ENCODE measurements at places on chromosomes 3 and 15.

DNA sequence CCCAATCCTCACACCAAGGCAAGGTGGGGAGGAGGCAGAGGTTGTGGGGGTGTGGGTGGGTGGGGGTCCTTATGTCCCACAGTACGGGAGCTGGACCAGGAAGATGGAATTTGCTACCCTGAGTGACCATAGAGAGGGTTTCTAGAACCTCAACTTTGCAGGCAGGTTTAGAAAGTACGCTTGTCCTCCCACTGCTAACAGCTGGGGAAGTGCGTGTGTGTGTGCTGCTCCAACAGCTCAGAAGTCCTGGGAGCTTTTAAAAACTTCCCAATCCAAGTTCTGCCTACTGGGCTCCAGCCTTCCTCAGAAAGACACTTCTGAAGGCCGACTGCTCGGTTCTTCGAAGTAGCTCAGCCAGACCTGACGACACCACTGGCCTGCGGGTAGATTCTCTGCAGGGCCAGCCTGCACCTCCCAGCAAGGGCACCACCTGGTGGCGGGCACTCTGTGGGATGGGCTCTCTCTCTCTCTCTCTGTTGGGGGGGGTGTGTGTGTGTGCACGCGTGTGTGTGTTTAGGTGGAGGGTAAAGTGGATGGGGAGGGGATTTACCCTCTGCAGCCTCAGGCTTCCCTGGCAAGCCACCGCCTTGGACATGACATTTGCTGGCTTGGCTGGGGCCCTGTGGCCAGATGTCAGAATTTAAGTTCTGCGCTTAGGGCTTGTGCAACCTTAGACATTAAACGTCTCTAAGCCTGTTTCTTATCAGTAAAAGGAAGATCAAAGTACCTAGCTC is 15.6 kb downstream of the TMEM158 start:
- peak; percentile 74 for DNase-seq

- no peak for DNase-seq
Measured at GRCh38 chr3:194245975-194246561, 105.1 kb downstream of the CPN2 start.

- no peak for DNase-seq
Measured at GRCh38 chr15:43531018-43531670, 13.7 kb downstream of the MAP1A start.

GRCh38 chr3:172135820-172136219 is 96.4 kb downstream of the FNDC3B start:
- DNase-seq = no peak

- no peak for DNase-seq
Measured at GRCh38 chr3:184261854-184262763, 756 bp upstream of the CAMK2N2 start.

- DNase-seq = no peak
Measured at GRCh38 chr3:52498137-52499054, 3.3 kb downstream of the STAB1 start.

GRCh38 chr3:76657909-76658308 is 382.0 kb upstream of the ROBO2 start:
- DNase-seq = no peak

GRCh38 chr3:197234947-197235914 is 63.2 kb downstream of the DLG1 start:
- no peak for DNase-seq

- no peak for DNase-seq
Measured at GRCh38 chr15:89530976-89531375, 34.6 kb upstream of the RHCG start.

DNA sequence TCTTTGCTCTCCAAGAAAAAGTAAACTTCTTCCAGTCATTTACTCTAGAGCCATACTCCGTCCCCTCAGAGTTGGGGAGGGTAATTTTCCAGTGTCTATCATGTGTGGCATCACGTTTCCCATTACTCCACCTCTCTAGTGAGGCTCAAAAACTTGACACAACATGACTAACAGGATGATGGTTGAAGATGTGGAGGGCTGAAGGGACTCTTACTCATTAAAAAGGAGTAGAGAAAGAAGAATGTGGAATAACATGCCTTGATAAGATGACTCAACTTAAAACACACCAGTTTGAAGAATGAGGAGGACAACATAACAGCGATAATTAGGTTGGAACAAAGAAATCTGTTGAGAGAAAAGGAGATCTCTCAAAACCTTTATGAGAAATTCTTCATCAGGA is 894.3 kb downstream of the OTOL1 start:
- no peak for DNase-seq

DNA sequence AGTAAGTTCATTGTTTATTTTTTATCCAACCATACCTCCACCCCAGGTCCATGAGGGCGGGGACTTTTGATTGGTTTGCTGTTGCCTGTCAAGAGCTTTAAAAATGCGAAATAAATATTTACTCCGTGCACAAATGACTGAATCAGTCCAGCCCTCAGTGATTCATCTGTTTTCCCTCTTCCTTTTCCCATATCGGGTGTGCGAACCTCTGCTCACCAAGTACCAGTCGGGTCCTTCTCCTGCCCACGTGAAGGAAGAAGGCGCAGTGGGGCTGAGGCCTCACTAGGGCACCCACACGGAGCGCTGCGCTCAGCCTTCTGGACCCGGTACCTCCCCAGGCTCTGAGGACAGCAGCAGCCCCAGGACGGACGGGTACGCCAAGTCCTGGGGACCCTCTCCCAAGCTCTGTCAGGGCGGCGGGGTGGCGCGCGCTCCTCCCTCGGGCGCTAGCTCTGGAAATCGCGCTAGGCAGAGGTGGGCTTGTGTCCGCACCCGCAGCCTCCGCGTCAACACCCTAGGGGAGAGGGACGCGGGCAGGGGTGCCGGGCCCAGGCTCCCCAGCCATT is 70.5 kb upstream of the EPHB3 start:
- DNase-seq = no peak

Measured in stimulated activated CD4-positive, alpha-beta T cell treated with anti-CD3 and anti-CD28 coated beads, Interleukin-15, amount 100 ng/mL, for 1 hour (primary cell).